ENCODE measurements at places on chromosomes 13 and 19.

GRCh38 chr13:61857198-61857597 lies 441.5 kb upstream of the PCDH20 start:
- DNase-seq: no peak

GRCh38 chr13:39405596-39406205 lies 197.3 kb downstream of the LHFPL6 start:
- no peak for DNase-seq

DNA sequence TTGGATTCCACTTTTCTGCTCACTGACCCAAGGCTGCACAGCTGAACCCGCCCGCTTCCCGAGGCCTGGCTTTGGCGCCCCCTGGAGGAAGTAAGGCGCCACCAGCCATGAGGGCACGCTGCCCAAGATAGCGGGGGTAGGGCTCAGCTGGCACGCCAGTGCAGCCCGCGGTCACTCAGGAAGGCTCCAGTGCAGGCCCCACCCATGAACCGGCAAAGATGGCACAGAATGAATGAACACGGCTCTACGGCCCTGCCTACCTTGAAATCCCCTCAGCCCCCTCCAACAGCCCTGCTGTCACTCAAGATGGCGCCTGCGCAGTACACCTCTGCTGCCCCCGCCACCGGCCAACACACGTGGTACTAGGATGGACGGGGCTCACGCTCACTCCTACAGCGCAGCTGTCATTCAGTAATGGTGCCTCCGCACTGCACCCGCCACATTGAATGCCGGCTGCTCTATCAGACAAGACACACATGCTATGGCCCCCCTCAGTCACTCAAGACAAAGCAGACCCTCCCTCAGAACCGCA lies 3.0 kb downstream of the PEG3 start:
- DNase-seq: no peak

GRCh38 chr19:17323964-17324332 lies 10.7 kb downstream of the ANO8 start:
- no peak for DNase-seq

- DNase-seq: no peak
Measured at GRCh38 chr13:38821770-38822551, 135.1 kb downstream of the FREM2 start.

GRCh38 chr19:35030257-35031071 lies at the start of gene SCN1B:
SCN1B (plus strand) TSS chr19:35030470; CDS start chr19:35030821, 351 bp downstream.
- DNase-seq: no peak

DNA sequence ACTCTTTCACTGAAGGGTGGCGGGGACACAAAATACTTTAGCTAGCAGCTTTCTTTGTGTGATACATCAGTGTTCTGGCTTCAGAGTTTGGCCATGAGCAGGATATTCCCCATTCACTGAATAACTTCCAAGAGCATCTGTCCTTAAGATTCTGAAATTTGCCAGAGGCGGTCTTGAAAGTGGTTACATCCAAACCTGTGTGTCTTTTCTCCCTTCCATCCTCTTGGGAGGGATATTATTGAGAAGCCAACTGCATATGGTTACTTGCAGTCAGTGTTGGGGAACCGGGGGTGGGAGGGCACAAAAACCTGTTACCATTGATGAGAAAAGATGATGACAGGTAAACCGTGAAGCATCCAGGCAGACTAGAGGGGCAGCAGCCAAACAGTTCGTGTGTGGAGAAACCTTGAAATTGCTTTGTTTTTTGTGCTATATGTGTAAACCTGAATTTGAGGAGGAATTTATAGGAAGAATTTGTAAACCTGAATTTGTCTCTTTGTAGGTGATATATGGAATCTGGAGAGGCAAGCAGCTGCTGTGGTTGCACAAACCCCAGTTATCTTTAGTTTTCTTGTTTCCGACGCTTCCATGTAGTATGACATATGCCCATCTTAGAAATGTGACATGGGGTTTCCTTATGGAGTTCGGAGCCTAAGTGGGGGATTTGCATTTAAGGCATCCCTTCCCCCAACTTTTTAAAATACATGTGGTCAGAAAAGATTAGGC lies 104.8 kb downstream of the WDFY2 start:
- DNase-seq: no peak

GRCh38 chr19:12792051-12792852 lies 966 bp downstream of the JUNB start:
- no peak for DNase-seq

GRCh38 chr13:107846642-107847041 lies 368.7 kb downstream of the LIG4 start:
- DNase-seq: no peak

GRCh38 chr13:49760558-49760957 lies 31.9 kb downstream of the KPNA3 start:
- no peak for DNase-seq

GRCh38 chr13:98267080-98267912 lies 90.2 kb upstream of the RNF113B start:
- DNase-seq: no peak

GRCh38 chr19:49390131-49390928 lies 2.3 kb downstream of the KASH5 start:
- DNase-seq: no peak

DNA sequence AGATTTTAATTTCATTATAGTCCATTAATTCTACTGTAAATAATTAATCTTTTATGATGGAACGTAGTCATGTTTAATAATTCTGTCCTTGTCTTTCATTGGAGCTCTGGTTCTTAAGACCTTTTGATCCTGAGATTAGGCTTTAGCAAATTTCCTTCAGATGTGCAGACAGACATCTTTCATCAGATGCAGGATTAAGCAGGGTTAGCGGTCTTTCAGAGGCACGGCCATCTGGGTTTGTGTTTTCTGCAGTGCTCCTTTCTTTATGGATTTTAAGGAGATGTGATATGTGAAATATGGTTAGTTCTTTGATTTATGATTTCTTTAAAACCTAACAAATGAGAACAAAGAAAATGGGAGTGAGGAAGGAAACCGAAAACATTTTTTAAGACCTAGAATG lies 643.9 kb upstream of the SGCG start:
- no peak for DNase-seq

DNA sequence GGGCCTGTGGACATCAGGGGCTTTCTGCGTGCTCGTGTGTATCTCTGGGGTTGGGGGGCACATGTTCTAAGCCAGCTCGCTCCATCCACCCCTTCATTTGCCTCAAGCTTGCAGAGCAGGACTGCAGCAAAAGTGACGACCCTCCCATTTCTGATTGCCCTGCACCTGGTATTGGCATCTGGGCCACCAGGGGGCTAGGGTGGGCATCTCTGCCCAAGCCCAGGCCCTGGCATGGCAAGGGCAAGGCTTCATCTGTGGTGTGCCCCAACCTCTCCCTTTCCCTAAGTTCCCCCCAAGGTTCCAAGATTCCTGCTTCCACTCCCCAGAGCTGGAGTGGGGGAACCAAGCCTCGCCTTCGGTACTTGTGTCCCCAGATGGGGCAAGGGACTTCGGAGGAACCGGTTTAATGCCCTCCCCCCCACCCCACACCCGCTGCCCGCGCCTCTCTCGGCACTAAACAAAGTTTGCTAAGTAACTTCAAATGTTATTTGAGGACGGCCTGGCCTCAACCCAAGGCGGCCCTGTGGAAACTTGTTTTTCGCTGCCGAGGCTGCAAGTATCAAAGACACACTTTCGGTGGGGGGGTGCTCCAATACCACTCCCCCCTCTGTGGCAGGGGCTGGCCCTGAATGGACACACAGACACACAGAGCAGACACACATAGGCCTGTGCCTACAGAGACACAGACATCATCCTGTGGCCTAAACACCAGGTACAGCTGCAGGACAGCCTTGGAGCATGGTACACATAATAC lies 12.2 kb downstream of the NFIX start:
- no peak for DNase-seq

- DNase-seq: no peak
Measured at GRCh38 chr19:18551631-18552030, 6.0 kb upstream of the KXD1 start.

DNA sequence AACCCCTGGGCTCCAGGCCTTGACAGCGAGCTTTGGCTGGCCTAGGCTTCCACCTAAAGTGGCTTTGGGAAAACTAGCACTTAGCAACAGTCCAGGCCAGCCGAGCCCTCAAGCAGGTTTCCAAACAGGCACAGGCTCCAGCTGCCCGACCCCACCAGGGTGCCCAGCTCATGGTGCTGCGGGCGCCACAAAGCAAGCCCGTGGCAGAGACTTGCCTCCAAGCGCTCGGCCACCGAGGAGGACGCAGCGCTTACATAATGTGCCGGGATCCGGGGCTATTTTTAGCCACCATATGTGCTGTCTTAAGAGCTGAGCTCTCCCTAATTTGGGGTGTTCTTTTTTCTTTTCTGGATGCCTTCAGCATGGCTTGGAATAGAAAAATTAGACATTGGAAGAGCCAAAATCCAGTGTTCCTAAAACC lies 56.1 kb upstream of the F7 start:
- no peak for DNase-seq

GRCh38 chr13:74201530-74201929 lies 67.3 kb upstream of the KLF12 start:
- no peak for DNase-seq

- DNase-seq: no peak
Measured at GRCh38 chr13:51291341-51291740, 48.1 kb upstream of the SERPINE3 start.

DNA sequence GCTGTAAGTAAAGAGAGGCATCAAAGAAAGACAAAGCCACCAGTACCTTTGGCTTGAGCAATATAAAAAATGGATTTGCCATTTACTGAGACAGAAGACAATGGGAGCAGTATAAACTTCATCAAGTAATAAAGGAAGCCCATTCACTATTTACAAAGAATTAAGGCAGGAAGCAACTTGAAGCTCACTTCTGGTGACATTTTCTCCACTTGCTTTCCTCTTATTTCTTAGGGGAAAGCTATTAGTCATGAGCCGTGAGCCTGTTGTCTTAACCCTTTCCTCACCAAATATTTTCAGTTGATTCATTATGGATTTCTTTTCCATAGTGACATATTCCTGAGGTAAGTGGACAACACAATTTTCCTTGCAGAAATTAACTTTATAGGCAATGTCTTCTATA lies 156.8 kb downstream of the DNAJC3 start:
- DNase-seq: no peak

DNA sequence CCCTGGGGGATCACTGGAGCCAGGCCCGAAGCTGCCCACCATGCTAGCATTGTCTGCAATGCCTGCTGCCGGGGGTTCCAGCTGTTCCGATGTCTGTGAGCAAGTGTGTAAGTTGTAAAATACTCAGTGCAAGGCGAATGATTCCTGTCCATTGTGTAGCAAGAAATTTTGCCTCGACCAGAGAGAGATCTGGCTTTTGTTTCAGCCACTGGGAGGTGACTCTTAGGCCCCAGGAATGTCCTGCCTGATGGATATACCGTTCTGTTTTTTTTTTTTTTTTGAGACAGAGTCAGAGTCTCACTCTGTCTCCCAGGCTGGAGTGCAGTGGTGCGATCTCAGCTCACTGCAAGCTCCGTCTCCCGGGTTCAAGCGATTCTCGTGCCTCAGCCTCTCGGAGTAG lies 7.3 kb upstream of the GADD45B start:
- DNase-seq: no peak

GRCh38 chr19:43525836-43526771 lies 897 bp downstream of the ETHE1 start:
- DNase-seq: no peak

DNA sequence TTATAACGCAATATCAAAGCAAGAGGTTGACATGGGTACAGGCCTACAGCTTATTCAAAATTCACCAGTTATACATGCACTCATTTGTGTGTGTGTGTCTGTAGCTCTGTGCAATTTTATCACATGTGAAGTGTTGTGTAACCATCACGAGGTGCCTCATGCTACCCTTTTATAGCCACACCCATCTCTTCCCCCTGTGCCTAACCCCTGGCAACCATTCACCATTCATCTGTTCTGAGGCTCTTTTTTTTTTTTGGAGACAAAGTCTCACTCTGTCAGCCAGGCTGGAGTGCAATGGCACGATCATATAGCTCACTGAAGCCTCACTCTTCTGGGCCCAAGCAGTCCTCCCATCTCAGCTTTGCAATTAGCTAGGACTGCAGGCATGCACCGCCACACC lies 78.4 kb downstream of the DPF1 start:
- no peak for DNase-seq

- DNase-seq: no peak
Measured at GRCh38 chr13:88704600-88705275, 1033.6 kb downstream of the SLITRK5 start.
